ENCODE measurements at places on chromosomes 7 and 10.

GRCh38 chr7:151873402-151873965, 3.4 kb downstream of the PRKAG2 start:
- DNase-seq = no peak

- DNase-seq = no peak
Observed at GRCh38 chr7:142798451-142799436, 28.0 kb downstream of the PRSS2 start.

GRCh38 chr7:153835712-153836265, 216.4 kb upstream of the DPP6 start:
- DNase-seq = no peak

DNA sequence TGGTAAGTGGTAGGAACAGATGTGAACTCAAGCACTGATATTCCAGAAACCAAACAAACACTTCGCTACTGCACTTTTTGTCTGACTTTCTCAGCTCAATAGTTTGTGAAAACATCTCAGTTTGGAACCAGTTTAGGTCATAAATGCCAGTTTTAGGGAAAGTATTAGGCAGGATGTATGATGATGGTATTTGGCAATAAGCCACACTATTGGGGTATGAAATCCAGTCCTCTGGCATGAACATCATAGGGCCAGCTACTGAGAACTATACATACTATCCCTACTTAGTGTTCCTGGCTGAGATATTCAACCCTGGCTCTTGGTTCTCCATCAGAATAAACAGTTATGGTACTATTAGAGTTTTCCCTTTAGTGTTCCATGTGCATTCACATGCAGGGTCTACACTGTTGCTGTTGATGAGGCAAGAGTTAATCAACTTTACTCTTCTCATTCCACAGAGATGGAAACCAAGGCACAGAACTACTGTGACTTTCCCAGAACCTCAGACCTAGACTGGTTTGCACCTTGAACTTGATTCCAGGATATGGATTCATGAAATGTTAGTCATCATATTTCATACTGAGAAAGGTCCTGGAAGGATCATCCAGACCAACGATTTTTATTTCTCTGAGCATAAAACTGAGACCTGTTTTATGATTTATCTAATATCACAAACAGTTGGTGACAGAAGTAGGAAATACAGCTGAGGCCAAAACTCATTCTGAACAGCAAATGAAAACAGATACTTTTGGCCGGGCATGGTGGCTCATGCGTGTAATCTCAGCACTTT, 20.0 kb upstream of the IFIT2 start:
- no peak for DNase-seq

DNA sequence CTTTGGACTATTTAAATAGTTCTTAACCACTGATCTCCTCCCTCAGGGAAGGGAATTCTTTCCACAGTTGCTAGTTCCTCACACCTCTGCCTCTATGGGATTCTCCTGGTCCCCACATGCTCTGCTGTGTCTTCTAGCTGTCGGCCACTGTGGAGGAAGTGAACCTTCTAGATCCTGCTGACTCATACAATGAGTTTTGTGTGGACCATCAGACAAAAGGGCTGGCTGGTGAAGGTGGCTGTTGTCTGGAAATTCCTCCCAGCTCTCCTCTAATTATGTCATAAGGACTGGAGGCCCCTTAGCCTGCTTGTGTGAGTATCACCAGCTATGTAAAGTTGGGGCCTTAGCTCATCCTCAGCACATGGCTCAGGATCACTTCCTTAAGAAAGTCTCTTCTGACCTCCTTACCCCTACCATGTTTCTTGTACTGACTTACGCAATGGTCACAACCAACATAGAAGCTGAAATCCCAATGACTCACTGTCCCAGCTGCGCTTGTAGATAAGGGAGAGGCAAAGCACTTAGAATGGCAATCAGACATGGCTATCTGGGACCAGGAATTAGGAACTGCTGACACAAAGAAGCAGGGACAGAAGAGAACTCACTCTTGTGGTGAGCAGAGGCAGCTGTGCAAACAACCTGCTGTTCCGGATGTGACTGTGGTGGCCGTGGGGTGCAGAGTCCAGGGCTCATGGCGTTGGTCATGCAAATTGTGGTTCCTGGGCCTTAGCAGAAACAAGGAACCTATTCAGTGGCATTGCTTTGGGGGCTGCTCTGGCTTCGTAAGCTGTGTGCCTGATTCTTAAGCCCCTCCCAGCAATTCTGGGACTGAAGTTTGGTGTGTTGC, 2.5 kb upstream of the MACC1 start:
- no peak for DNase-seq

DNA sequence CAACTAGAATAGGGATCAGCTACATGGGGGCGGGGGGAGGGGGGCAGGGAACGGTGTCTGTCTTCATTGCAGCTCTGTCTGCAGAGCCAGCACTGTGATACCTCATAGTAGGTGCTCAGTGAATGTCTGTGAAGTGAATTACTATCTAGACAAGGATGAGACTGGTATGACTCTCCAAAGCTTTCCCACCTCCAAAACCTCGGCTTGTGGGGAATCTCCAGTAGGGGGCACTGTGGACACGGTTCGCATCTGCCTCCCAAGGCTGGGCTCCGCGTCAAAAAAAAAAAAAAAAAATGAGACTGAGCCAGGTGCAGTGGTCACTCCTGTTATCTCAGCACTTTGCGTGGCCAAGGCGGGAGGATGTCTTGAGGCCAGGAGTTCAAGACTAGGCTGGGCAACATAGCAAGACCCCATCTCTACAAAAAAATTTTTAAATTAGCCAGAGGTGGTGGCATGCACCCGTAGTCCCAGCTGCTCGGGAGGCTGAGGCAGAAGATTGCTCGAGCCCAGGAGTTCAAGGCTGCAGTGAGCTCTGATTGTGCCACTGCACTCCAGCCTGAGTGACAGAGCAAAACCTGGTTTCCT, 9.6 kb downstream of the TRIM56 start:
- no peak for DNase-seq

DNA sequence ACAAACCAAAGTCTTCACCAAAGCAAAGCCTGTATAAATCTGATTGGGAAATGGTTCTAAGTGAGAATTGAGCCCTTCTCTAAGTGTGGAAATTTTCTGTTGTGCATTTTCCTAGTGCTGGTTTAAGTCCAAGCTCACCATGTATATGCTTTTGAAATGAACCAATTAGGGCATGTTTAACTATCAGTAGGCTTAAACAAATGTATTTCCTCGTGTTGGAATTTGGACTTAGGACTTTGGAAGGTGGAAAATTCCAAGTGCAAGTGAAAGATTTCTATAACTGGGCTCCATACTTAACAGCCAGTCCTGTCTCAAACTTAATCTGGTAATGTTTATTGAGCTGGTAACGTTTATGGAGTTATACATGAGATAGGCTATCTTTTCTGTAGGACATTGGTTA, 28.5 kb downstream of the CCNY start:
- no peak for DNase-seq

DNA sequence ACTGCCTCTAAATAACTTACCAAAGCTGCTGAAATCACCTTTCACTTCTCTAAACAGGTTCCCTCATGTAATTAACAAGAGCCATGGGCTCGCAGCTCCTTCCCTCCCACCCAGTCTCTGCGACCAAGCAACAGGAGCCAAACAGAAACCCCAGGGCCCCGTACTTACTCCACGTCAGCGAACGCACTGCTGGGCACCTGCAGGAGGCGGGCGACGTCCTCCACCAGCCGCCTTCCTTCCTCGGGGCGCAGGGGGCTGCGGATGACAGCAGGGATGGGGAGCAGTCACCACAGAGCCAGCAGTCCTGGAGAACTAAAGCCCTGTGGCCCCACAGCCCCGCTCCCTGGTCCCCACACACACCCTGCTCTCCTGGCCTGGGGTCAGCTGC, 477.0 kb downstream of the PTPRN2 start:
- DNase-seq = no peak

DNA sequence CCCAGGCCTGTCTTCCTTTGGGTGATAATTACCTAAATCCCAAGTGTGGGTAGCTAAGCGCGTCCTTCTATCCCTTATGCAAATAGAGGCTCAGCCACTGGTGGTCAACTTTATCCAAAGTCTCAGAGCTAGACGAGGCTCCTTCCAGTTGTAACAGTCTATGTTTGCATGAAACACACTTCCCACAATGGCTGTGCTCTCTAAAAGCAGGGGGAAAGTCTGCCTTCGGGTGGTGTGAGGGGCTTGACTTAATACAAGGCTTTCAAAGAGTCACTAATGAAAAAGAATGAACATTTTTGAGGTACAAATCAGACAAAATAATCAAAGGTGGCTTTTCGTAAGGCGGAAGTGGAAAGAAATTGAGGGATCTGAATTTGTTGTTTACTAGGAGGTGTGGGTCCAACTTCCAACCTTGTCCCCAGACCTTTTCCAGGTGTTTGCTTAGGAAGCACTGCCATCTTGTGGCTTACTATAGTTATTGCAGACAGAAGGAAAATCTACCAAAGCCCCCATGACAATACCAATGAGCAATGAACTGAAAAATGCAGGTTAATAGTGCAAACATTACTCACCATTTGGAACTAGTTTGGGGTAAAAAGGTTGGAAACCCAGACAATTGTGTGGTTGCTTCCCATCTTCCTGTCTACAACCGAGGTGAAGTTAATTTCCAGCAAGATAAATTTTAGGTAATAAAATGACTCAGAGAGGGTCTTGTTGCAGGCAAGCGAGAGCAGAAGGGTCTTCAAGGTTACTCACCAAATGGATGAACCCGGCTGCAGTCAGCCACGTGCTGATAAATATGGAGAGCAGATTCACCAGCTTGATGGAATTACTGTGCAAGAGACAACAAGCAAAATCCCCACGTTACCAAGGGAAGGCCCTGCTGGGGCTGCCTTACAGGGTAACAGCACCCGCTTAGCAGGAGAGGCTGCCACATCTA, 525.7 kb downstream of the KCNMA1 start:
- no peak for DNase-seq

DNA sequence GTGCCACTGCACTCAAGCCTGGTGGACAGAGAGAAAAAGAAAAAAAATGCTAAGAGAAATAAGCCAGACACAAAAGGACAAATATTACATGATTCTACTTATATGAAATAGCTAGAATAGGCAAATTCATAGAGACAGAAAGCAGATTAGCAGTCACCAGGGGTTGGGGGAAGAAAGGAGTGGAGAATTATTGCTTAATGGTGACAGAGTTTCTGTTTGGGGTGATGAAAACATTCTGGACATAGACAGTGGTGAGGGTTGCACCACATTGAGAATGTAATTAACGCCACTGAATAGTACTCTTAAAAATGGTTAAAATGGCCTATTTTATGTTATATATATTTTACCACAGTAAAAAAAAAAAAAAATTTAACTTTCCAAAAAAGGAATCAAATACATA, 6.4 kb upstream of the NT5C2 start:
- no peak for DNase-seq

GRCh38 chr7:55477781-55478374, 94.4 kb downstream of the VOPP1 start:
- no peak for DNase-seq

DNA sequence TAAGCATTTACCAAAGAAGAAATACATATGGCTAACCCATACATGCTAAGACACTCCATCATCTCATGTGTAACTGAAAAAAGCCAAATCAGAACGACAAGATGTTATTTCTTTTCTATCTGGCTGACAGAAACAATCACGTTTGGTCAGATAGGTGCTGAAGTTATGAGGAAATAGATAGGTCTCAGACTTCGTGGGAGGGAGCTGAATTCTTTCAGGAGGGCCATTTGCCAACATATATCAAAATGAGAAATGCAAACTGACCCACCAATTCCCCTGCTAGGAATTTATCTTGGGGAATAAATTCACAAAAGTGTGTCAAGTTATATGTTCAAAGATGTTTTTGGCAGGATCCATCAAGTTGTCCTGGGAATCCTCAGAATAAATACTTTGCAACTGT, 32.6 kb downstream of the SH3PXD2A start:
- no peak for DNase-seq

DNA sequence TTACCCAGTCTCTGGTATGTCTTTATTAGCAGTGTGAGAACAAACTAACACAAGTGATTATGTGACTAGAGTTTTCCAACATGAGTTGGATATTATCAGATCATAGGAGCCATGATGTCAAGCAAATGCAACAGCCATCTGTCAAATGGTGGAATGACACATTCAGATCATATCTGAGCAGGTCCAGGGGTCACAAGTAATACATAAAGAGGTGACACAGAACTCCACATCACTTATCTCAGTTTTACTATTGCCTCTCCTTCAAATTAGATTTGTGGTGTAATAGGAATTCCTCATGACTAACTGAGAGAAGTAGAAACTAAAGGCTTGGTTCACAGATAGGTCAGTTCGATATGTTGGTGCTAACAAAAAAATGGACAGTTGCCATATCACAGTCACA, 12.2 kb upstream of the SAMD9L start:
- DNase-seq = no peak

DNA sequence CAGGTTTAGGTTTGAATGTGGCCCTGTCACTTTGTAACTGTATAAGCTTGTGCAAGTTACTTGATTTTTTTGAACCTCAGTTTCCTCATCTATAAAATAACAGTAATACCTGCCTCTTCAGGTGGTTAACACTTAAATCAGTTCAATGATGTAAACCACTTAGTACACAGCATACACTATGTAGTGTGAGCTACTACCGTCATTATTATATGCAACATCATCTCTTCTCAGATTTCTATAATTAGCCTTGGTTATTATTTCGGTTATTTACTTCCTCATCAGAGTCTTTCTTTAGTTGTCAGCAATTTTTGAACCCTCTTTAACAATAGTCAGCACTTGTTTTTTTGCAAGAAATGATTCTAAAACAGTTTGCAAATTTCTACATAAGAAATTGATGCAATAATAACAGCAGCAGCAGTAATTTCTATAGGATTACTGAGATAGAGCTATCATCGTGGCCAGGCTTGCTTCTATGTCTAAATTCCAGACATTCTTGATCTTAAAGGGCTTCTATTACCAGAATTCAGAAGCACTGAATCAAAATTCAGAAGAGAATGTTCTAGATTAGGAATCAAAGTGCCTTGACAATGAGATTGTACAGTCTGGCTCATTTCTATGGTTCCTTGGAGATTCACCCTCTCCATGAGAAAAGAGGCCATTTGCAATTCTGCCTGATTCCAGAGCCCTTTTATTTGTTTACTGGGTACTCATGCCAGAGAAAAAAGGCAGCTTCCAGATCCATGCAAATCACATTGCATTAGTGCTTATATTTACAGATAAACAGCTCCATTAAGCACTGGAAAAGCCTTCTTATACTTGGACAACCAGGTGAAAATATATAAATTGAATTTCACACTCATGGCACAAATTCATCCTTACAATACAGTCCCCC, 25.0 kb upstream of the WDR11 start:
- no peak for DNase-seq

DNA sequence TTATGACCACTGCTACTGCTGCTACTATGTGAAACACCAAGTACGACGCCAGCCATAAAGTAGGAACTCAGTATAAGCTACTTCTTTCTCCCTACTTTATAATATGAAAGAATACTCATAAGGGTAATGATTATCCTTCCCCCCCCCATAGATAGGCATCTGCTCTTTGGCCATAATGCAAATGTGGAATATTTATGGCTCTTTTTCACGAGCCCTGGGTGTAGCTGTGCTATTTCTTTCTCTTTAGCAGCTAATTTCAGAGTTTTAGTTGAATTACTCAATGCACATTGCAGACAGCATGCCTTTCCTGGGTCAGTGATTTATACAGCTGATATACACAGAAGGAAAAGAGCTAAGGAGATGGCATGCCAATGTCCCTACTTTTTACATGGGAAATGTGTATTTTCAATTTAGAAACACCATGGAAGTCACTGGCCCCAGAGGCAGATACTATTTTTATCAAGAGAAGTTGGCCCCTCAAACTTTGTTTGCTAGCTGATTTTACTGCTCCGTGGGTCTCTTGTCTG, 234.1 kb upstream of the KIAA1217 start:
- no peak for DNase-seq

Measured in effector CD4-positive, alpha-beta T cell (primary cell).